ENCODE measurements at places on chromosomes 4 and X. TPM values are rescaled to one million over a fixed set of nuclear protein-coding genes. Genes with fewer than 3 reads are reported as not detected.

Gene GPR34
- polyA plus RNA-seq, result 5.1 TPM

Gene MAGEA10
- polyA plus RNA-seq, result not detected

DNA sequence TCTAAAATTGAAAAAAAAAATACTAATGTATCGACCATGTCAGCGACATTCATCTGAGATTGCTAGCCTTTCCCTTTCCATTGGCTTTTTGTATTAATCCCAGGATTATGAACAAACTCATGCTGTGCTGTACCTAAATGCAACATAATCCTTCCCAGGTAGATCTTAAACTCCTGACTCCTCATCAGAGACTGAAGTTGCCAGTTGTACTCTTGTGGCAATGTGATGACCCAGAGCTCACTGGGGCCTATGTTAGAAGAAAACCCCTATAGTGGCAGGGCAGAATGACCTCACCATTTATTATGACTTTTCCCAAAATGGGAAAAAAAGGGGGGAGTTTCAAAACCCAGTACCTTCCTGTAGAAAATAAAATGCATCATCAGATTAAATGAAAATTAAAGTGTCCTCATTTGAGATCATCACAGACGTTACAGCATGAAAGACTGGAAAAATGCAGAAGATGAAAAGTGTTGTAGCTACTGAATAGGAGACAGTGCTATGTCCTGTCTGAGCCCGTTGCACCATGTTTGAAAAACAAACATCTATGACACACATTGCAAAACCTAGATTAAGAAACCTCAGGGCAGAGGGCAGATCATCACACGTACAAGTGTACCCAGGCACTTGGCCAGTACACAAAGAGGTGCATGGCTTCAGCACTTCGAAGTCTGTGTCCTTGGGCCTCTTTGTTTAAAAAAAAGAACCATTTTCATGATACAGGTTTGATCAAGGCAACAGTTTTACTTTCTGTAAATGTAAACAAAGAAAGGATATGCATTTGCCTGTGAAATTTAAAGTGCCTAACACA lies 6.8 kb upstream of the ACSL4 start:
- DNase-seq, result no peak

DNA sequence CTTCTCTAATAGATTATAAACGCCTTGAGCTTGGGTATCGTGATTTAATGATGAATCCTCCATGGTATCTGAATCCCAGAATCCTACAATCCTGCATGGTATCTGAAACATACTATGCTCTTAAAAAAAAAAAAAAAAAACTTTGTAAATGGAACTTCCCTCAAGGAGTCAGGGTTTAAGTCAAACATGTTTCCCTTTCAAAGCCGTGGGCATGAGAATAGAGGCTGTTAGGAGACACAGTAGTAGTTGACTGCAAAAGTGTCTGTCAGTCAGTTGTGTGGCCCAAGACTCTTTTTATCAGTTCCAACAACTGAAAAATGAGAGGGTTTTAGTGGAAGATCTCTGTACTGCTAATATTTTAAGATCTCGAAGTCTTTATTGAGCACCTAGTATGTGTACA lies 2.4 kb upstream of the HS3ST1 start:
- no peak for DNase-seq

DNA sequence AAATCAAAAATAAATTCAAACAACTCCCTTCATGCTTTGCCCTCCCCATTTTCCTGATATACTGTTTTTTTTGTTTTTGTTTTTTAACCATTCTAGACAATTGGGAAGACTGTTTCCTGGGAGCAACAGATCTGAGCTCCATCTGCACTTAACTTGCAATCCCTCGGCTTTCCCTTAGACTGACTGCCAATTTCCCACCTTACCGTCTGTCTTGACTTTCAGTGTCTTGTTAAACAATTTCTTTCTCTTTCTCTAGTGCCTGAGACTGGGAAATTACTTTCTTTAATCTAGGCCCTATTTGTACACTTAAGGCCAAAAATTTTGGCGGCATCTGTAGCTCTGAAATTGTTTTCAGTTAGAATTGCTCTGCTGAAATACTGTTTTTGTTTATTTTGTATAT lies 326.3 kb downstream of the LDB2 start:
- DNase-seq, result no peak
